ENCODE measurements at places on chromosomes 5 and 9.
A peak's percentile ranks its signal among the peaks of the same experiment; 100 is the strongest.

DNA sequence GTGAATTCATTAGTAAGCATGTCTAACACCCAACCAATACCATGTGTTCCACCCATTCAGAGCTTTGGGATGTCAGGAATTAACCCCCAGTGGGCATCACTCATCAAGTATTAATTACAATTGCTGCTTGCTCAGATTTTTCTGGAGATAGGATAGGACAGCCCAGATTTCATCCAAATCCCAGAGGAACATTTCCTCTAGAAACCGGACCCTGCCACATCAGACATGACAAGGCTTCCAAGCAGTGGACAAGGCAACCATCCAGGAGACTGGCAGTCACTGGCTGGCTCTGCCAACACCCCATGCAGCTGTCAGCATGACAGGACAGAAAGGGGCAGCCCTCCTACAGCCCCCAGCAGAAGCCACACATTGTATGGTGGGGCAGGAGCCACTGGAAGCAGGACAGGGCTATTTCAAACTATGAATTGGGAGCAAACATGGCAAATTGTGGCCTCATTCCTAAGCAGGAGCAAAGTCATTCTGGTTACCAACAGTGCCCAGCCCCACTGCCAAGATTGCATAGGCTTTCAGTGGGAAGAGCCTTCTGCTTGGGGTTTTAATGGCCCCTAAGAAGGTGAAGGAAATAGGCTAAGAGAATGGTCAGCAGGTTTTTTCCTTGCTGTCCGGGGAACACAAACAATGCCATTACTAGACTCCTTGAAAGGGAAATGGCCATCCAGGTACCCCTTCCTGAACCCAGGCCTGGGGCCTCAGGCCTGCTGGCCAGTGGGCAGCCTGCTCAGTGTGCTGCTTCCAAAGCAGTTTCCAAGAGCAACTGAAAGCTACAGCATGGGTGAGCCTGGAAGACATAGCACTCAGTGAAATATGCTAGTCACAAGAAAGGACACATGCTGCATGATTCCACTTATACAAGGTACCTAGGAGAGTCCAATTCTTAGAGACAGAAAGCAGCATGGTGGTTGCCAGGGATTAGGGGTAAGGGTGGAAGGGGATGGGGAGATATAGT lies 294.7 kb upstream of the SLC30A5 start:
- DNase-seq = no peak

- DNase-seq = no peak
Measured at GRCh38 chr5:133455676-133456075, 156.7 kb downstream of the FSTL4 start.

DNA sequence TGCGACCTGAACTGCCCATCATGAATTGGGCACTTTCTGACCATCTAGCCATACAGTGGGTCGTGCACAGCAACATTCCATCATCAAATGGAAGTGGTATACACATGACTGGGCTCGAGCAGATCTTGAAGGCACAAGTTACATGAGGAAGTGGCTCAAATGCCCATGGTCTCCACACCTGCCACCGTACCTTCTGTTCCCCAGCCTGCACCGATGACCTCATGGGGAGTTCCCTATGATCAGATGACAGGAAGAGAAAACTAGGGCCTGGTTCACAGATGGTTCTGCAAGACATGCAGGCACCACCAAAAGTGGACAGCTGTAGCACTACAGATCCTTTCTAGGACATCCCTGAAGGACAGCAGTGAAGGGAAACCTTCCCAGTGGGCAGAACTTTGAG lies 21.8 kb downstream of the MTMR12 start:
- DNase-seq = no peak

DNA sequence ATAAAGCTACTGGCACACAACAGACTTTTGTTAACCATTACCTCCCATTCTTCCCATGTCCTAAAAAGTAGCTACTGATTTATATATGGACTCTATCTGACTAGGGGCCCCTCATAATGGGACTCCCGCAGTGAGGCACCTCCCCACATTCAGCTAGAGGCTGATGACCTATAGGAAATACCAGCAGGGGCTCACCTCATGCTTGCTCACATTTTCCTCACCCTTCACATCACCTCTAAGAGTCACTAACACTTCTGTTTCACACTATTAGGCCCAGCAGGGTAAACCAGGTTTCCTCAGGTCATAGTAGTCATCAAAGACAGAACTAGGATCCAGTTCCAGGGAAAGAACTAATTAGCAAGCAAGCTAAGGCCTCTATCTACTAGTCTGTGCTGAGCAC lies 60.7 kb downstream of the PRELID2 start:
- DNase-seq = no peak

GRCh38 chr9:94668928-94669729 lies 29.8 kb upstream of the FBP1 start:
- peak; percentile 8 for DNase-seq

DNA sequence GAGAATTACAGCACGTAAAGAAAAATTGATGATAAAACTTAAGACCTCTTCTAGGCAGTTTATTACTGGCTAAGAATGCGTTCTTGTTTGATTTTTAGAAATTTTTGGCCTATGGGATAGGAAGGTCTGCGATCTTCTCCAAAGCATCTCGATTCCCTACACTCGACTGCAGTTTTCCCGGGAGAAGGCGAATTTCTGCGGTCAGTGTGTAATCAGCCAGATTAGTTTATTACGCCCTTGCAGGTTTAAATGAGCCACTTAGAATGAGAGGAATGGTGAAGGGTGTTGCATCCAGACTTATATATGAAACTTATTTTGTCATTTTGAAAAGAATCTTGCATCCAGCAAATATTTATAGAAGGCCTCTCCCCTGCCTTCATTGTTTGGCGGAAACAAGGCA lies 1.2 kb downstream of the MTAP start:
- DNase-seq = no peak

DNA sequence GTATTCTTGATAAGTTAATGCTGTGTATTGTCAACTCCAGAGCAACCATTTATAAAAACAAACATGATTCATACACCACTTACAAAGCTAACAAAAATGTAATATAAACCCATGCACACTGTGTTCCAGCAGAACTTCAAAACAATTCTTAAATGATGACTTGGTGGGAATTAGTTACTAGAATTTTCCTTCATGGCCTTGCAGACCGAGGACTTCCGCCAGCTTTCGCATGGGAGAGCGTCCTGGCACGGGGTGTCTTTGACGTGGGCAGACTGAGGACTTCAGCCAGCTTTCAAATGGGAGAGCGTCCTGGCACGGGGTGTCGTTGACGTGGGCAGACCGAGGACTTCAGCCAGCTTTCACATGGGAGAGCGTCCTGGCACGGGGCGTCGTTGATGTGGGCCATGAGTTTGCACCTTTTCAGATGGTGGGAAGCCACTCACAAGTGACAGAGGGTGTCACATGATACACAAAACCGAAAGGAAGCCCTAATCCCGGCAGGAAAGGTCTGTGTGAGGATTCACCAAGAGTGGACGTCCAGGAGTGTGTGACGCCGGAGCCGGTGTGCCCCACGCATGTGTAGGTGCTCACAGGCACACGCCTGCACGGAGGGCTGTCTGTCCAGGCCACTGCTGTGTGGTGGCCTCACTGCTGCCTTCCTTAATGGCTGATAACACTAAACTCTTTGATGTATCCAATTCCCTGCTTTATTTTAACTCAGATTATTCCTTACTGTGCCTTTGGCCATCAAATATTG lies 211.3 kb upstream of the IRX4 start:
- DNase-seq = no peak

DNA sequence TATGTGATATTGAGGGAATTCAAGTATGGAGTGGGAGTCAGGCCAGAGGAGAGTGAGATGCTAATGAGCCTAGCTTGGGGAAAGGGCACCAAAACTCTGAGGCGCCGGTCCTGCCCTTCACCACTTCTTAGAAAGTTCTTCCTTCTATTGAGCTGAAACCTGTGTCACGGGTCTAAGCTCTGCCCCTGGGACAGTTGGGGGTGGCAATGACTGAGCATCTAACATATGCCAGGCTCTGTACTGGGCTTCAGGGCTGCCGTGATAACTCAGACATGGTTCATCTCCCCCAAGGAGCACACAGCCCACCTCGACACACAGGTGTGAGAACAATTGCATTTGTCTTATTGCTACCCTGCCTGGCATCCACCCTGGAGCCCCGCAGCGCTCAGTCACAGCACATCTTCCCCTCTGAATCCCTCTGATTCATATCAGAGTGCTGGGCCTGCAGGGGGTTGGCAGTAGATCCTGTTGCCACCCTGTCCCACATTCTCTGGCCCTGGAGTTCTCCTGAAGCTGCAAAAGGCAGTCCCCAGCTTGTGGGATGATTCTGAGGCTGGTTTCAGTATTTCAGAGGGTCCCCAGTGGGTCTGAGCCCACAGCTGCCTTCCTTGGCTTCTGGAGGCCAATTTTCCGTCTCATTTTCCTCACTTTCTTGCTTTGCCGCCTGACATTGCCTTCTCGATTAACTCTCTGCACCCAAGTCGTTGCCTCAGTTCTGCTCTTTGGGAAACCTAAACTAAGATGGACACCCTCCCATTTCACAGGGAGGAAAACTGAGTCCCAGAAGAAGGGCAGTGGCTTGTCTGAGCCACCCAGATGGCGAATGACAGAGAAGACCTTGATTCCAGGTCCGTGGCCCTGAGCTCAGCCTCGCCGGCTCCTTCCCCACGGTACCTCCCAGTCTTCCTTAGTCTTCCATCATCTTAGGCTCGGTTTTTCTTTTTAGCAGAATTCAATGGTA lies 42.5 kb downstream of the ALG2 start:
- no peak for DNase-seq

DNA sequence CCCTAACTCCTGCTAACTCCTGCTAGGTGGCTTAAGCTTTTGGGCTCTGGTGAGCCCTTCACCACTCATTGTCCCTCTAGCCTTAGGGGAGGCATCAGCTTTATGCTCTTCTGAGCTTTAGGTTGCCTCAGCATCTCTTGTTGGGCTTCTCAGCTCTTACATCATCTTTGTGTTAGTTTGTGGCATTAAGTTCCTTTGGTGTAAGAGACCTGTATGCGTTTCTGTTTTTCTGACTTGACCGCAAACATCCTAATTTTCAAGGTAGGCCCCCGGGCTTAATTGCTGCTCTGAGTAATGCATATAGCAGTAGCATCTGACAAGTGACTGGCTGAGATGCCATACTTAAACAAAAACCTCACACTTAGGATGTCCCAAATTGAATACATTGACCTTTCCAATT lies 287.8 kb upstream of the TUT7 start:
- DNase-seq = no peak

DNA sequence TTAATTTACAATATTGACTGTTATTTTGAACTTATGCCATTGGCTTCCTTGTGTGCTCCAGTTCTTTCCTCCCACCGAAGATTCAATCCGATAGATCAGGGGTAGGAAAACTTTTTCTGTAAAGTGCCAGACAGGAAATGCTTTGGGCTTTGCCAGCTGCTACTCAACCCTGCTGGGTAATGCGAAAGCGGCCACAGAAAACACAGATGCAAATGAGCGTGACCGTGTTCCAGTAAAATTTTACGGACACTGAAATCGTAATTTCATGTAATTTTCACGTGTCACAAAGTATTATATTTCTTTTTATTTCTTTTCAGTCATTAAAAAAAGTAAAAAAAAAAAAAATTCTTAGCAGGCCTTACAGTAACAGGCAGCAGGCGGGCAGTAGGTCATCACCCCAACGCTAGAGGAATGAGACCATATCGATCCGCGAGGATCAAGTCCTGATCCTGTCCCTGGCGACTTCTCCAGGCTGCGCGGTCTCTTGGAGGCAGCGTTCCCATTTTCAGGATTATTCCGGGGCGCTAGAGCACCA lies 599 bp downstream of the NMRK1 start:
- DNase-seq = peak; percentile 53

Data from effector memory CD4-positive, alpha-beta T cell (primary cell).